ENCODE measurements at places on chromosomes 6 and 20.
A peak's percentile ranks its signal among the peaks of the same experiment; 100 is the strongest.

- H3K4me1 ChIP-seq, result no peaks in the 10 kb centered on the region
- peaks cover 4% of the 10 kb centered on the region for H3K27me3 ChIP-seq
- no peaks in the 10 kb centered on the region for H3K36me3 ChIP-seq
These were observed 12.5 kb downstream of the CRYBG1 start for GRCh38 chr6:106372838-106373501.

GRCh38 chr6:161152907-161153662 lies 120.8 kb downstream of the AGPAT4 start:
- H3K36me3 ChIP-seq, result no peaks in the 10 kb centered on the region
- H3K4me3 ChIP-seq, result no peak overlapping the region
- H3K27me3 ChIP-seq, result no peaks in the 10 kb centered on the region
- H3K27ac ChIP-seq, result no peak overlapping the region

- no peak overlapping the region for H3K4me3 ChIP-seq
- no peaks in the 10 kb centered on the region for H3K27me3 ChIP-seq
- no peaks in the 10 kb centered on the region for H3K4me1 ChIP-seq
- no peak overlapping the region for H3K27ac ChIP-seq
- no peak for DNase-seq
These were observed 153.3 kb upstream of the SYNCRIP start for GRCh38 chr6:85795945-85796344.

DNA sequence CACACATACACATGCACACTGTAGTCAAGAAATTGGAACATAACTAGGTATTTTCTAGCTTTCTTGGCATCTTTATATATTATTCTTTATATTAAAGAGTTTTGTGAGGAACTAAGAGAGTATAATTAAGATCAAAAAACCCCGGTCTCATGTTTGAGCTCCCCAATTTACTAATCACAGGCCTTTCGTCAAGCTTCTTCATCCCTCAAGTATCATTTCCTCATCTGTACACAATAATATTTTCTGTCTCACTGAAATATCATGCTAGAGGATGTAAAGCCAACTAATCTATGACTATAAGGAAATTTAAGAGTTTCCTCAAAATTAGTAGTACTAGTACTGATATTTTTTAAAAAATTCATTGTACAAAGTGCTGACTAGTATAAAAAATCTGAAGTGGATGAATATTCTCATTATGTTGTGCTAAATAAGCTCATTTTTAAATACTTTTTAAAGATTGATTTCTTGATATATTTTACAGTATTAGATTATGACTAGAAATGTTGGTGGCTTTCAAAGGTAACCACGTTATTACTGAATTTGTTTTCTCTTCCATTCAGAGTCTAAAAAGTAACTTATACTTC lies 28.0 kb downstream of the PEX3 start:
- DNase-seq, result no peak
- no peak overlapping the region for H3K4me3 ChIP-seq
- H3K27ac ChIP-seq, result no peak overlapping the region
- H3K36me3 ChIP-seq, result peaks cover 3% of the 10 kb centered on the region
- H3K4me1 ChIP-seq, result no peaks in the 10 kb centered on the region

DNA sequence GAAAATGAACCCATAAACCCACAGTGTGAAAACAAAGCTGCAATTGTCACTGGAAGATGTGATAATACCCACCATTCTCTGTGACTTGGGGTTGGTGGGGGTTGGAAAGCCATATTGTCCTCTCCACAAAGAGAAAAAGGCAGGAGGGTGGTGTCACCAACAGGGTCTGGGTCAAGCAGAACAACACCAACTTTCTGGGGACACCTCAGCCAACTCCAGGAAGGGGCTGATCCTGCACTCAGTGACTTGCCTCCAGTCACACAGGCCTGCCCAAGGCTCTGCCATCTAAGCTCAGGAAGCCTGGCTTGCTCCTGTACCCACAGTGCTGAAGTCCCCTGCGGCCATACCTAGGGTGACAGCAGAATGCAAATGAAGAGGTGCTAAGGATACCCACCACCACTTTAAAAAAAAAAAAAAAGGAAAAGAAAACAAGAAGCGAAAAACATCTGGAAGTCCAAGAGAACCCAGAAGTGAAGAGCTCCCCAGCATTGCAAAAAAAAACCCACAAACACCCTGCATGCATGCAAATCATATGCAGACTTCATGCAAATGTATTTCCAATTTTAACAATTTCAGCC lies 110.6 kb downstream of the PREX1 start:
- DNase-seq, result no peak
- H3K4me1 ChIP-seq, result peaks cover 81% of the 10 kb centered on the region
- no peak overlapping the region for H3K27ac ChIP-seq
- peaks cover 14% of the 10 kb centered on the region for H3K36me3 ChIP-seq
- H3K4me3 ChIP-seq, result peak overlapping the region; percentile 18
- H3K27me3 ChIP-seq, result no peaks in the 10 kb centered on the region

- H3K27ac ChIP-seq, result peak overlapping the region; percentile 95
- peak overlapping the region; percentile 77 for H3K4me3 ChIP-seq
- DNase-seq, result peak; percentile 31
- no peaks in the 10 kb centered on the region for H3K27me3 ChIP-seq
- peaks cover 33% of the 10 kb centered on the region for H3K4me1 ChIP-seq
These were observed 73.1 kb downstream of the OR2B2 start for GRCh38 chr6:27838945-27839625.

- no peaks in the 10 kb centered on the region for H3K27me3 ChIP-seq
- no peak overlapping the region for H3K4me3 ChIP-seq
- no peaks in the 10 kb centered on the region for H3K36me3 ChIP-seq
These were observed 105.0 kb downstream of the OLIG3 start for GRCh38 chr6:137389150-137389704.

DNA sequence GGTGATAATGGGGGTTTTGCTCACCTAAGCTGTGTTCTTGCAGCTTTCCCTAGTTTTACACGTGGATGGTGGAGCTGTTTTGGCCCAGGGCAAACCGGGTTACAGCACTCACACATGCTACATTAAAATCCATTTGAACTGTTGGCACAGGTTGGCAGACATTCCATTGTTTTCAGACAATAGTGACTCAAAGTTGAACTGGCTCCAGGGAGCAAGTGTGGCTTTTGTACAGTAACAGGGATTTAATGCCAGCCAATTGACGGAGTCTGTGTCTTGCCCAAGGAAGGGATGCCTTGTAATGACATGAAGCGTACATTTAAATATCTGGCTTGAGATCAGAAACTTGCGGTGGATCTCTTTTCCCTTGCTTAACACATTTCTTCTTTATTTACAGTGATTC lies 183.1 kb downstream of the DTNBP1 start:
- H3K27ac ChIP-seq, result no peak overlapping the region
- no peak overlapping the region for H3K4me3 ChIP-seq
- peaks cover 15% of the 10 kb centered on the region for H3K36me3 ChIP-seq

- no peak overlapping the region for H3K27ac ChIP-seq
- no peaks in the 10 kb centered on the region for H3K4me1 ChIP-seq
- DNase-seq, result no peak
- no peak overlapping the region for H3K4me3 ChIP-seq
- no peaks in the 10 kb centered on the region for H3K36me3 ChIP-seq
These were observed 403.4 kb downstream of the GJA1 start for GRCh38 chr6:121838842-121839241.

DNA sequence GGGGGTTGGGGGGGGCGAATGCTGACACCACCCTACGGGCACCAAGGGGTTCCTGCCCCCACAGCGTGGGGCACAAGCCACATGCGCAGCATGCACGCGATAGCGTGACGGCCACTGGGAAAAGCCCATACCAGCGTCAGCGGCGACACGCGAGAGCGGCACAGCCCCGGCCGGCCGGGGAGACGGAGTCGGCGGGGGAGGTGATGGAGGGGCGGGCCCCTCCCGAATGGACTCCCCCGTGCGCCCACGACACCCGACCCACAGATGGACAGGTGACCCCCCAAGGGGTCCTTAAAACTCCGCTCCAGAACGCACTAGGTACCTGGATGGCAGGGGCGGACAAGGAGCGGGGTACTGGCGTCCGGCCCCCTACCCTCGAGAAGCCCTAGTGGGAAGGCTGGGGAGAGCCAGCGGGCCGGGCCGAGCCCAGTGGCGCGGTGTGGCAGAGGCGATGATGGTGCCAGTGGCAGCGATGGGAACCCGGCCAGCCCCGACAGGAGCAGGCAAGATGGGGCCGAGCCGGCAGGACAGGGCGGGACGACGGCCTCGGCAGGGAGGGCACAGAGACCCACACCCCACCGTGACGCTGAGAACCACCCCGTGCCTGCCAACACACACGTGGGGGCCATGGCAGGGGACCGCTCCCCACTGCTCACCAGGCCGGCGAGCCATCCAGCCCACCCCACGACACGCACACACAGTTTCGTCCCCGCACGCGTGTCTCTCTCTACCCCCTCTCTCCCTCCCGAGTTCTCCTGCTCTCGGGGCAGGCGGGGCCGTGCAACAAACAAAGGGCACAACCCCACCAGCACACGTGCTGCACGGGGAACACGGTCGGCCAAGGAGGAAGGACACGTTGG lies 1959.8 kb upstream of the DEFB115 start:
- DNase-seq, result no peak
- H3K36me3 ChIP-seq, result no peaks in the 10 kb centered on the region
- H3K27ac ChIP-seq, result no peak overlapping the region

GRCh38 chr6:7131390-7131789 lies 23.6 kb downstream of the RREB1 start:
- H3K4me1 ChIP-seq, result peaks cover 55% of the 10 kb centered on the region
- no peak for DNase-seq
- peak overlapping the region; percentile 22 for H3K27ac ChIP-seq
- H3K27me3 ChIP-seq, result no peaks in the 10 kb centered on the region
- H3K36me3 ChIP-seq, result peaks cover 8% of the 10 kb centered on the region

DNA sequence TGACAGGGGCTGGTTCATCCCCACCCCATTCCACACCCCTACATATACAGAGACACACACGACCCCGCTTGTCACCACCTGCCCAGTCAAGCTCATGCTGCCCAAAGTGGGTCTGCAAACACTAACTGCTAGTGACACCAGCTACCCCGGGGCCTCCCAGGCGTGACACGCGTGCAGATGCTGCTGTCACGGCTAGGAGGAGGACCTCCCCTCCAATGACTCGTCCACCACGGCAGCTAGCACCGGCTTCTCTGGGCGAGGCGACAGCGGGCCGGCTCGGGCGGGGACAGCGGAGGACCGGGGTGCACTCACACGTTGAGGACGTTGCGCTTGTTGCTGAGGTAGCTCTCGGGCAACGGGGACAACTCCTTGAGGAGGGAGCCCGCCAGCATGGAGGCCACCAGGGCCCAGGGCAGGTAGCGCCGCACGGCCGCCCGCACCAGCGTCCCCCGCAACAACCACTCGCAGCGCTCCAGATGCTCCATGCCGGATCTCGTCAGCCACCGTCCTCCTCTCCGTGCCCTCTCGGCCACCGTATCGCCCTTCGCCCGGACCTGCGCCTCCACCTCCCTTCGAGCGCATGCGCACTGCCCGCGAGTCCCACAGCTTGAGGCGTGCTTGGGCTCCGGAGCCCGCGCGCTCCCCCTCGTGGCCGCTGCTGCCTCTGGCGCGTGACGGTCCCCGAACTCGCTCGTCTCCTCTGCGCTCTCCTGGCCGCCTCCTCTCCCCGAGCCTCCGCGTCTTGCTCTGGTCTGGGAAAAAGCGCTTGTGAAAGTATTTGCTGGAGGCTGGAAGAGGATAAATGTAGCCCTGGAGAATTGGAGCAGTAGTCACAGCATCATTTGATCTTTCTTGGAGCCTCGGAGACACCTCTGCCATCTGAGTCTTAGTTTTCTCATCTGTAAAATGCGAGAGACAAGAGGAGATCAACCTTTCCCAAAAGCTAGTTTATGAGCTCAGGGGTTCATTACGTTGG lies at the start of gene FITM2:
FITM2 (minus strand) TSS at position 539 of the 976 bp plus-strand sequence; CDS start at position 485, 54 bp downstream.
- DNase-seq, result peak; percentile 97
- no peak within 1 kb of the TSS for H3K27ac ChIP-seq
- H3K27me3 ChIP-seq, result peaks cover 7% of the 10 kb centered on the region
- H3K4me3 ChIP-seq, result peak within 1 kb of the TSS; percentile 61

- H3K4me3 ChIP-seq, result no peak overlapping the region
- peaks cover 17% of the 10 kb centered on the region for H3K4me1 ChIP-seq
- H3K36me3 ChIP-seq, result no peaks in the 10 kb centered on the region
- H3K27ac ChIP-seq, result no peak overlapping the region
- DNase-seq, result no peak
These were observed 5.8 kb downstream of the OLIG3 start for GRCh38 chr6:137488150-137489045.

DNA sequence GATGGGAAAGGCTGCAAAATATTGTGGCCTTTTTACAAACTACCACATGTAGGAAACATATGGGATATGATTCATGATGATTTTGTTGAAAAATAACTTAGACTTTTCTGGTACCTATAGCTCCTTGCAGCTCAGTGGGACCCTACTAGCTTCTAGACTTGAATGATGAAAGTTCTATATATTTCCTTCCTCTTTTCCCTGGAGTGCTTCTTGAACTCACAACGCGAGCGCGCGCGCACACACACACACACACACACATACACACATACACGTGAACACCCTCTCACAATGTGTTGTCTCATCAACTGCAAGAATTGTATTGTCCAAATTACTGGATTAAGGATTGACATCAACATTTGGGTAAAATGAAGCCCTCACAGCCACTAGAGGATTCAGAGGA lies 61.9 kb downstream of the TOX2 start:
- no peaks in the 10 kb centered on the region for H3K36me3 ChIP-seq
- DNase-seq, result peak; percentile 71
- H3K27me3 ChIP-seq, result peaks cover 13% of the 10 kb centered on the region
- H3K4me1 ChIP-seq, result peaks cover 27% of the 10 kb centered on the region
- H3K27ac ChIP-seq, result no peak overlapping the region

DNA sequence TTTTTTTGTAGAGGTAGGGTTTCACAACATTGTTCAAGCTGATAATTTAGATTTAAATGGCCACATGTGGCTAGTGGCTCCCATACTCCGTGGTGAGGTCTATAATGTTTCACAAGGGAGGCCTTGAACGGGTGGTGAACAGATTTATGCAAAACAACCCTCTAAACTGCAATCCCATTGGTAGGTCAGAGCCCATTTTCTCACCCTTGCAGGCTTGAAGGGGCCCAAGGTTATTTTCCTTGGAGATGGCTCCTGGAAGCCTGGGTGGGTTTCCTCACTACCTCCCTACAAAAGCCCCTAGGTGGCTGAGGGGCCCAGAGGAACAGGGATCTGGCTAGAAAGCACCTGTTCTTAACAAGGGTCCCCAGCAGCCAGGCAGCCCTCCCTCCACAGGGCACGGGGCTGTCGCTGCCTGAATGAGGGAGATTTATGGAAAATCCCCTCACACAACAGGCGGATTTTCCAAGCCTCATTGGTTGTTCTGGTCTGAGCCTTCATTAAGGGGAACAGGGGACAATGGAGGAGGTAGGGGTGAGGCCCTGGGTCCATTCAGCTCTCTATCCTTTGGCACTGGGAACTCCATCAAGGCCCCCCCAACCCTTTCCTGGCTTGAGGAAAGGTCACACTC lies 64.6 kb downstream of the VEGFA start:
- H3K27ac ChIP-seq, result no peak overlapping the region
- H3K36me3 ChIP-seq, result no peaks in the 10 kb centered on the region

DNA sequence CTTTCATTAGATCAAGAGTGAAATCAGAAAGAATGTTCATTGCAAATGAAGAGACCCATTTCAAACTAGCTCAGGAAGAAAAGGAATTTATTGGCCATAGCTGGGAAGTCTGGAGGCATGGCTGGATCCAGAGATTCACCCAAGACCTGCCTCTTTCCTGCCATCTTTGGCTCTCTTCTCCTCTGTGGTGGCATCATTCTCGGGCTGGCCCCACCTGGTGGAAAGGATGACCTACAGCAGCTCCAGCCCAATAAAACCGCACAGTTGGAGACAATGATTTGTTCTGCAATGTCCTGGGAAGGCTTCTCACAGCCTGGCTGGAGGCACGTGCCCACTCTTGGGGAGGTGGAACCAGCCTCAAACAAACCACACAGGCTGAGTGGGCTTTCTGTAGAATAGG lies 18.1 kb upstream of the FERMT1 start:
- H3K27me3 ChIP-seq, result no peaks in the 10 kb centered on the region
- H3K4me3 ChIP-seq, result no peak overlapping the region
- H3K36me3 ChIP-seq, result no peaks in the 10 kb centered on the region
- no peak overlapping the region for H3K27ac ChIP-seq
- no peak for DNase-seq
- H3K4me1 ChIP-seq, result no peaks in the 10 kb centered on the region

Data from CD14-positive monocyte (primary cell).